ENCODE measurements at places on chromosomes 7 and 10. TPM values are rescaled to one million over a fixed set of nuclear protein-coding genes. Genes with fewer than 3 reads are reported as not detected.

The CEP55 gene
- polyA plus RNA-seq: 12.5 TPM

The EPHB4 gene
- polyA plus RNA-seq: 55.5 TPM

The GARIN1A gene
- polyA plus RNA-seq: 2.4 TPM

The SKIDA1 gene
- polyA plus RNA-seq: 2.0 TPM

The HEPACAM2 gene
- not detected for polyA plus RNA-seq

The TAS2R3 gene
- polyA plus RNA-seq: 0.12 TPM

The AS3MT gene
- 12.2 TPM for polyA plus RNA-seq

The SPDYE1 gene
- 0.63 TPM for polyA plus RNA-seq

The AKR1C2 gene
- 10.6 TPM for polyA plus RNA-seq

The GJD4 gene
- 1.4 TPM for polyA plus RNA-seq
